D721Med (cell line): ENCODE measurements at places on chromosomes 4 and X.
A peak's percentile ranks its signal among the peaks of the same experiment; 100 is the strongest.

DNA sequence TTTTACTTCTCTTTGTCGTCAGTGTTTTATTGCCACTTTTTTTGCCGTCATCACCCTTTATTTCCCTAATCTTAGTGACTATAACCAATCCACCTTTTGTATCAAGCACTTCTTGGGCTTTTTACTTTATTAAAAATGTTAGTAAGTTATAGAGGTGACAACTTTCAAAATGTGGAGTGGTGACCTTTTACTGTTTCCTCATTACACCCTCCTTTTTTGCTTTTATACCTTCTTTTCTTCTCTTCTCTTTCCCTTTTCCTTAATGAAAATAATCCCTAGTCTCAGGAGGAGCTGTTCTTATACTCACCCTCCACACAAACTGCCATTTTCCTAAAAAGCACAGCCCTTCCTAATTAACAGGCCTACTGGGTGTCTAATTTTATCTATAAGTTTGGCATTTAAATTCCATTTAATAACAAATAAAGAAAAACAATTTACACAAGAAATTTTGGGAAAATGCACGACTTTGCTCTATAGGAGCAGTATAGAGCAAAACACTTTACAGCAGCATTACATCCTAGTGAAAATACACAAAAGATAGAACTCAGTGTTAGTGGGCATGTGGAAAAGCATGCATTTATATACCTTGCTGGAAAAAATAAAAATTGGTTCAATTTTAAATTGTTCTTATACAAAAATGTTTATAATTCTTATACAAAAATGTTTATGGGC is 27.3 kb downstream of the BBS12 start:
- DNase-seq, result no peak

- DNase-seq, result no peak
Observed at GRCh38 chr4:124118061-124118460, 594.5 kb downstream of the ANKRD50 start.

DNA sequence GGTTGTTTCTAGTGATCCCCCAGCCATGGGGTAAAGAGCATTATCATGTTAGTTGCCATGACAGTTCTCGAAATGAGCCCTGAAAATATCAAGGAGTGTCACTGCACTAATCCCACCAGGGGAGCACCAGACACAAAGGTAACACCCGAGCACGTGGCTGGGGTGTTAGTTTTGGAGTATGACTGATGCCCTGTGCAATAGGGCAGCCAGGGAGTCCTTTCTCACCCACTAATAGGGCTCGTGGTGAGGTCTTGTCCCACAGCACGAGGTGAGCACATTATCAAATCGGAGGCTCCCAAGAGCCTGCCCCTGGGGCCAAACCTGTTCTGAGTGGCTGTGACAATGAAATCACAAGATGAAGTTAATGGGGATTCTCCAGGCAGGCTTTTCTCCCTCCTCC is 9.6 kb downstream of the MAMLD1 start:
- no peak for DNase-seq

GRCh38 chrX:40933706-40934425 is 151.4 kb upstream of the USP9X start:
- DNase-seq, result no peak

- DNase-seq, result no peak
Observed at GRCh38 chrX:65821721-65822496, 154.5 kb downstream of the MSN start.

GRCh38 chr4:84965553-84966381 is 723 bp downstream of the WDFY3 start:
- DNase-seq, result peak; percentile 30

GRCh38 chr4:188196134-188196735 is 57.0 kb downstream of the TRIML1 start:
- DNase-seq, result peak; percentile 54

DNA sequence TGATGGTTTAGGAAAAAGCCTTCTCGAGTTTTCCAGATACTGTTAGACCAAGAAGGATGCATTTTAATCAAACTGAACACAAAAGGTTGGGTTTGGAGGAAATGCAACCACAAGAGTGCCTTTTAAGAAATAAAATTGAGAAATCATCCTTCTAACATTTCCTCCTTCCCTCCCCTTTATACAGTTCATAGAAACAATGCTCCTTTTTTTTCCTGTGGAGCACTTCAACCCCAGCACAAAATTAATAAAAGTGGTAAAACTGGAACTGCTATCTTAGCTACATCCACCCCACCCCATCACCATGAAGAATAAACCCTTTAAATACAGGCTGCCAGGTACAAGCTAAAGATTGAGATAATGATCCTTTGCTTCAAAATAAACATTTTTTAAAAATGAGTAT is 211.1 kb downstream of the RELL1 start:
- DNase-seq, result no peak

- DNase-seq, result no peak
Observed at GRCh38 chr4:88017516-88018297, 10.3 kb downstream of the PKD2 start.

GRCh38 chr4:148311526-148311925 is 130.7 kb downstream of the NR3C2 start:
- DNase-seq, result no peak

- no peak for DNase-seq
Observed at GRCh38 chr4:107935246-107935645, 3.9 kb downstream of the CYP2U1 start.

DNA sequence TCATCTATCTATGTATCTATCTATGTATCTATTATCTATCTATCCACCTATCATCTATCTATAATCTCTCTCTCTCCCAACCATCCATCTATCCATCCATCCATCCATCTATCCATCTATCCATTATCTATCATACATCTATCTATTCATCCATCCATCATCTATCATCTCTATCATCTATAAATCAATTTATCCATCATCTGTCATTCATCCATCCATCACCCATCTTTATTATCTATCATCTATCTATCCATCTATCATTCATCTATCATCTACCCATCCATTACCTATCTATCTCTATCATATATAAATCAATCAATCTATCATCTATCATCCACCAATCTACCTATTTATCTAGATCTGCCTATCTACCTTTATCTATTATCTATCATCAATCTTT is 69.4 kb upstream of the PPP2R3B start:
- no peak for DNase-seq

- no peak for DNase-seq
Observed at GRCh38 chr4:98643755-98644154, 14.7 kb downstream of the TSPAN5 start.

GRCh38 chr4:8662776-8663175 is 70.2 kb downstream of the CPZ start:
- no peak for DNase-seq

DNA sequence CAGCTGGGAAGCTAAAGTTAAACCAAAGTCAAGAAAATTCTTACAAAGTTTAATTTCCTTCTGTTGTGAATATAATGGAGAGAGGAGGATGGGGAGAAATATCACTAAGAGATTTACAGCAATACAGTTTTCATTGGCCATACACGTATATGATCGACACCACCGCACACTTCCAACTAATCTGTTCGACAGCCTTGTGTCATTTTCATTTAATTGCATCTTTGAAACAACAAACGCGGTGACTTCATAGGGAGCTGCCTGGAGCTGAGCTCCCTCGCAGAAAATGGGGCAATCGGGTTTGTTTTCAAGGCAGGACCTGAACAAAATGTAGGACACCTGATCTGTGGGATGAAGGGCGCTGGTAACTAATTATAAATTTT is 1.3 kb downstream of the PTPN13 start:
- no peak for DNase-seq
